ENCODE measurements at places on chromosomes 5 and 9.

GRCh38 chr9:95085861-95086563 is 231.5 kb downstream of the FANCC start:
- no peak for DNase-seq

- no peak for DNase-seq
Observed at GRCh38 chr5:55913466-55914413, 62.6 kb downstream of the IL31RA start.

DNA sequence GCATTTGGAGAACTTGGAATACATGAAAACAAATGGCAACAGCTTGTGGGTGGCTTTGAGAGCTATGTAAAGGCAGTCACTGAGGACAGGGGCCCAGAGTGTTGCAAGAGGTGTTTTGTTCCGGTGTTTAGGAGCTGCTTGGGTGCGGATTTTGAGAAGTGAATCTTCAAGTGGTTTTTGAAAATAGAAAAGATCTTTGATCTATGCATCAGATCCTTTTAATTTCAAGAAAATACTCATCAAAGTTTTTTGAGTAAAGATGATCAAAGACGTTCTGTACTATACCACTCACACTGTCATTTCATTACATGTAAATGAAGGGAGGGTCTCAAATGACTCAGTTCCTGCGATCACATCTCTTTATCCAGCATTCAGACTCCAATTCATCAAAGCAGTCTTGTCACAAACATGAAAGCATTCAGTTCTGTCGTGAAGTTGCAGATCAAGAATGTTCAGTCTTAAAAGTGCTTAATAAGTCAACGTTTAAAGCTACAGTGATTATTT is 112.5 kb downstream of the WDR41 start:
- peak; percentile 47 for DNase-seq

DNA sequence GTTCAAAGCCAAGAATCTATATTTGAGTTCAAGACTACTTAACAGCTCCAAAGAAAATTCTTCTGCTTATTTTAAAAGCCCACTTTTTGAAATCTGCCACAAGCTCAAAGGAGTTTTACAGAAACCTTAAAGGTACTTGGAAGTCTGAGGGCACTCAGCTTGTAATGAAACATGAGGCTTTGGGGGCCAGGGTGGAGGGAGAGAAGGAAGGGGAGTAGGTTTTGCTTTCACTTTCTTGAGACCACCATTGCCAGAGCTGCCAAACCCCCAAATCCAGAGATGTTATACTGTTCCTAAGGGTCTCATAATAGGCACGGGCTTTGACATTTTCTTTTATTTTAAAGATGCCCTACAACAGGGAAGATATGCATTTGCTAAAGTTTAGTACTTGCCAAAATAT is 42.6 kb upstream of the TNFAIP8 start:
- DNase-seq: no peak

GRCh38 chr5:61420016-61420415 is 88.0 kb downstream of the ZSWIM6 start:
- no peak for DNase-seq

DNA sequence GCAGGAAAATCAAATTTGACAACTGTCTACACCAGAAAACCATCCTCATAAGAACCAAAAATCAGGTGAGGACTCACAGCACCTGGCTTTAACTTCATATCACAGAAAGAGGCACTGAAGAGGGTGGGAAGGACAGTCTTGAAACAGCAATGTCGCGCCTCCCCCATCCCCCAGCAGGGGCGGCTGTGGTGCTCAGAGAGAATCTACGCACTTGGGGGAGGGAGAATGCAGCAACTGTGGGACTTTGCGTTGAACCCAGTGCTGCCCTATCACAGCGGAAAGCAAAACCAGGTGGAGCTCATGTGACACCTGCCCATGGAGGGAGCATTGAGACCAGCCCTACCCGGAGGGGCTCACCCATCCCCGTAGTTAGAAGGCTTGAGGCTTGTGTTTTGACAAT is 191.8 kb downstream of the MSX2 start:
- DNase-seq: no peak

DNA sequence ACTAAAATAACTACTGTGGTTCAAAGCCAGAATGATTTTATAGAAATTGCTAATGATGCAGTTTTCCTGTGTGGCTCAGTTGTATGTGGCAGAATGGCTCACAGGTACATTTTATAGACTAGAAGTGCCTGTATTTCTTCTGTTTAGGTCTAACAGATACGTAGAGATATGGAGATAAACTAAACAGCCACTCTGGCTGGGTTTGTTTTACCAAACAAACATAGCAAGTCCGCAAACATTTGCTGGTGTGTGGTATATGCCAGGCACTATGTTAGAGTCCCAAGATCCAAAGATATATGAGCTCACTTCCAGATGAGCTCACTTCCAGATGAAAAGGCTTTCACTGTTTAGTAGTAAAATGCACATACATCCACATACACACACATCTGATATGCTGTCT is 24.4 kb downstream of the ADRB2 start:
- no peak for DNase-seq

DNA sequence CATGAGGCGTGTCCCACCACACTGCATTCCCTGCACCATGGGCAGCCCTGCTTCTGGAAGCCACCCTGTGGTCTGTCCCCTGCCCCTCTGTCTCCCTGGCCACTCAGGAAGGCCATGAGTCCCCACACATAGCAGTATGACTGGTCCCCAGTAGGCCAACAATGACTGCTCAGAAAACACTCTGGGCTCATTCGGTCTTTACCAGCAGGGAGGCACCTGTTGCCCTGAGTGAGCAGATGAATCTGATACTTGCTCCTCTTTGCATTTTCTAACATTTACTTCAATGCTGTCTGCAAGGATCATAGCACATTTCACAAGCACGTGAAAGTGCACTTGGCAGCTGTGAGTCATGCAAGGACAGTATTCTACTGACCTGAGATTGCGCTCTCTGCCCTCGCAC is 365.4 kb upstream of the IRX1 start:
- DNase-seq: no peak

DNA sequence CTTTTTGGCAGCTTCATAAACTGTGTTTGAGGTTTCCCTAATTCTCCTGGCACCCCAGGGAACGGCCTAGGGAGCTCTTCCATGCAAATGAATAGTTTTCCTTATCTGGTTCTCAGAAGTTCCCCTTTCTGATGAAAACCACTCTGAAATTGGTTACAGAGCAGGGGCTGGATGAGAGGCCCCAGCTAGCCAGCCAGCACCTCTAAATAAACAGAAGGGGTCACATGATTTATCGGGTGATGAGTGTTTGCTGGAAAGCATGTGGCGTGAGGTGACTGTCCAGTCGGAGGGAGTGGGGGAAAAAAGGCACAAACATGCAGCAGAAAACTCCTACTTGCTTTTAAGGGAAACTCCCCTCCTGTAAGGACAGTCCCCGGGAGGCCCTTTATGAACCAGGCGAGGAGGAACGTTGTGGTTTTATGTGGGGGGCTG is 261.2 kb upstream of the ANKRD55 start:
- DNase-seq: no peak

GRCh38 chr9:136054146-136054545 is 40.9 kb downstream of the NACC2 start:
- no peak for DNase-seq

GRCh38 chr9:98256756-98257155 is 1.3 kb upstream of the TBC1D2 start:
- peak; percentile 9 for DNase-seq

DNA sequence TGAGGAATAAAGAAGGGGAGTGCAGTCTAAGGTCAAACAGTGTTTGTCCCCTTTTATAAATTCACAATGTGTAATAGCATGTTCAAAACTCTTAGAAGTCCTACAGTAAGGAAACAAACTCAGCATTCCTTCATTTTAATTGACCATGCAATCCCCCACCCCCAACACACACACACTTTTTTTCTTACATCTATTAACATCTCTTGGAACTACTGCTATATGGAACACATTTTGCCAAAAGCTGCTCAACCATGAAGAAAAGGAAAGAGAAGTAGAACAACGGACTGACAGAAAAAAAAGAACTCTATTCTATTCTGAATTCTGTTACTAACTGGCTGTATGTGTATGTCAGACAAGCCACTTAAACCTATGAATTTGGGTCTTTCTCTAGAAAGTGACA is 2.8 kb upstream of the CTNNAL1 start:
- DNase-seq: no peak

GRCh38 chr5:74767579-74767913 is 497 bp downstream of the NSA2 start:
- DNase-seq: peak; percentile 10

DNA sequence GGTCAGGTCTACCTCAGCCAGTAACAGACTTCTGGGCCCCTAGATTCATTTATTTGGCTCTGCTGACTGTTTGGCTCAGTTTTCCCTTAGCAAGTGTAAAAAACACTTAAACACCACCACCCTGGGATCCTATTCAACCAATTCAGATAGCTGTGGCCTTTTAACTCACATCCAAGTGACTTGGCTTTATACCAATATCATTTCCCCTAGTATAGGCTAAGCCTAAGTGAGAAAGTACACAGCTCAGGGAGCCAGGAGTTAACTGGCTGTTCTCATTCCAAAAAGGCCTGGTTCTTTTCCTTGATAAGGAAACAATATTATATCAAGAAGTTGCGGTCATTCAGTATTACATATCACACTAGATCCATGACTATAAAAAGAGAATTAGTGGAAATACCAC is 163.5 kb downstream of the ARL15 start:
- DNase-seq: no peak

GRCh38 chr9:83981126-83981871 is 694 bp downstream of the RMI1 start:
- DNase-seq: no peak

DNA sequence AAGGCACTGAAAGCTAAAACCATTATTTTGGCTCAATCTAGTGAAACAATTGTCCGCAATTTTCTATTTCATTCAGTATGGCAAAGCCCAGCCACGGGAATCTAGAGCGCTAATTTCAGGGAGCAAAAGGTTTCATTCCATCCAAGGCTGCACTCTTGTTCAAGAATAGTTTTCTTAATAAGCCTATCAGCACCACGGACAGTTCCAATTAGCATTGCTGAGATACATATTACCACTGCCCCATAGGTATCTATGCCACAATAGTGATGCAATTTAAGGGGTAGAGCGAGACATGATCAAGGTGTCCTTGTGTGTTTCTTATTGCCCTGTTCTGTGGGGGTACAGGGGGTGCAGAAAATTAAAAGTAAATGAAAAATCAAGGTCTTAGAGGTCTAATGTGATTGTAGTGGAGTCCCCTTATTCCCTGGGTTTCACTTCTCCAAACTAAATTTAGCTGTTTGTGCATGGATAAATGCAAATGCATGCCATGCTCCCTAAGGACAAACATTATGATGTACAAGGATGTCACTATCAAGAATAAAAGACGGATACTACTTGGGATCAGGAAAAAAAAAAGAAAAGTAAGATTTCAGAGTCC is 45.5 kb downstream of the SPOCK1 start:
- DNase-seq: no peak

DNA sequence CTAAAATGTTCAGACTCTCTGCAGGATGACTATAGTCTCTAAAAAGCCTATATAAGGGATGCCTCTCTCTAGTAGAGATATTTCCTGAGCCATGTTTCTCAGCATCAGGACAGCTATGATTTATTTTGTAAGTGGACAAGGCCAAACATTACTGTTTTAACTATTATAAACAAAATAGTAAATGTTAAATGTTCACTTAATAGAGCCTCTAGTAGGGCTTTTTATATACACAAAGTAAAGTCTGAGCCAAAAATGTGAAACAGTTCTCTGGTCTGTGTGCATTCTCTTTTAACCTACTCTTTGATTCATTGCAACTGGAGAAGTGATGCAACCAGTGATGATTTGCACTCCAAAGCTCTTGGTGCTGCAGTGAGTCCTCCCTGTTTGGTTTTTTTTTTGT is 220.5 kb downstream of the GDNF start:
- DNase-seq: no peak

DNA sequence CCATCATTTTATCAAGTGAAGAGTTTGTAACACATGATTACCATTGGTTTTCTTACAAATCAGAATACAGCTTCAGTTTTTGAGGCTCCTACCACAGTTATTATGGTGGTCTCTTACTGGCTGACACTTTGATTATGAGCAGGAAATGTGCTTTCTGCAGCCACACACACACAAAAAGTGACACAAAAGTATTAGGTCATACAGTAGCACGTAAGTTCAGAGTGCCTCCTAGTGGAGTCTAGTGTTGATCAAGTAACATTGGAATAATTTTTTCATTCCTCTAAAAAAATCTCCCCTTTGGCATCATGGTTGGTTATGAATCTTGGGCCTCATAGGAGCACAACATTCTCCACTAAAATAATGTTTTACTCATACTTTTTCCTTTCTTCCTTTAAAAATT is 37.6 kb downstream of the PAM start:
- DNase-seq: no peak

GRCh38 chr5:139314276-139314675 is 20.7 kb downstream of the MATR3 start:
- DNase-seq: no peak

GRCh38 chr9:3569529-3569928 is 43.7 kb upstream of the RFX3 start:
- DNase-seq: no peak

DNA sequence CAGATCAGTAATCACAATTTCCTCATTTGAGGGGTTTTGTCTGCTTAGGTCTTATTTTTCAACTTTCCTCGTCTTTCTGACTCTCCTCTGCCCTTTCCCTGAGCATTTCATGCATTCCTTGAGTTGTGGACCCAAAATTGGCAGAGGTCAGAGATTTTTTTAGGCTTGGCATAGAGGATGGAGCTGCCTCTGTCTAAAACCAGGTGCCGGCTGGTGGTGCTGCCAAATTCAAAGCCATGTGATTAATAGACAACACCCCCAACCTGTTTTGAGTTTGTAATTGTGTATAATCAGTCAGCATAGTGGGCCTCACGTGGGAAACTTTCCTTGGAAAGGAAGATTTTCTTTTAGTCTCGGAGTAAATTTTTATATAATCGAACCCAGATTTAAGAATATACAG is 39.6 kb downstream of the TJP2 start:
- DNase-seq: no peak

DNA sequence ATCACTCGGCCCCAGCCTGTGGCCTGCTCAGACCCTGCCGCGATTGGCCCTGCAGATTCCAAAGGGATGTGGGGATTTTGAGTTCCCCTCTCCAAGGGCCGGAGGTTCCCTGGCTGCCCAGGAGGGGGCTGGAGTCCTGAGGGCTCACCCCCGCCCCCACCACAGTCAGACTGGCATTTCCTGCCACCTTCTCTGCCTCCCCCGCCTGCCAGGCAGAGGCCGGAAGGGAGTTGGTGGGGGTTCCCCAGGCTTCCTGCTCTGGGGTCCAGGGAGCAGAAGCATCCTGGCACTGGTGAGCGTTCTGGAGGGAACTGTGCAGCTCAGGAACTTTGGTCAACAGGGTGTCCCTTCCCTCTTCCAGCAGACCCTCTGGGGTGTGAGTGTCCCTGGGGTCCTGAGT is 70.6 kb downstream of the RXRA start:
- peak; percentile 22 for DNase-seq
